ENCODE measurements at places on chromosomes 5 and 9.

GRCh38 chr5:92927291-92927778 is 653.7 kb downstream of the NR2F1-AS1 start:
- DNase-seq, result no peak

DNA sequence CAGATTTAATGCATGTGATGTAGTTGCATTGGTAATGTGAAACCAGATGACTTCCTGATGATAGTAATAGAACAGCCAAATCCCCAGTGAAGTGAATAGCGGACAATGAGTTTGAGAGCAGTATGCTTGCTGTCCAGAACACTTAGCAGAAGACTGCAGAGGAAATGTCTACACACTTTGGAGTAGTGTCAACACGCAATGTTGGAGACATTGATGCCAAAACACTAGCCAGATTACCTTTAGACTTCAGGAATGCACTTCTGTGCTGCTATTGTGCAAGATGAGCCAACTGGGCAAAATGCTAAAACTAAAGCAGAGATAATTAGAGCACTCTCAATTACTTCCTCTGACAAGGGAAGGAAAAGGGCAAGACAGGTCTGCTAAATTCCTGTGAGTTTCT is 176.7 kb downstream of the PRDM9 start:
- DNase-seq, result no peak

DNA sequence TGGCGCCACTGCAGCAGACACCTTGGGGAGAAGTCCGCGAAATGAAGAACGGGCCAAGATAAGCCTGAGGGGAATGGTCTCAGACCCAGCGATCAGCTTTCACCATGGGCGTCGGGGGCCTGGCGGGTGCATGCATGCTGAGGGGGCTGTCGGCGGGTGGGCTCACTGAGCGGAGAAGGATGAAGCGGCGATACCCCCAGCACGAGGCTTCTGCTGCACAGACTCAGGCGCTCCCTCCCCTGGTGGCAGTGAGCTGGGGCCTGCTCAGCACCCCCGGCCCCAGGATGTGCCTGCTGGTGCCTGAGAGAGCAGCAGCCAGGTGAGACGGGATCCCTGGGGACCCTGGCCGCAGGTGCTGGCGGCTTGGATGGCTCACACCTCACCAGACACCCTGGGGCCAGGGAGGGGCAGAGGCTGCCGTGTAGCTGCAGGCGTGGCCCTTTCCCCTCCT is 31.2 kb downstream of the CEP72 start:
- no peak for DNase-seq

GRCh38 chr5:112117551-112117950 is 301.5 kb downstream of the EPB41L4A start:
- no peak for DNase-seq

DNA sequence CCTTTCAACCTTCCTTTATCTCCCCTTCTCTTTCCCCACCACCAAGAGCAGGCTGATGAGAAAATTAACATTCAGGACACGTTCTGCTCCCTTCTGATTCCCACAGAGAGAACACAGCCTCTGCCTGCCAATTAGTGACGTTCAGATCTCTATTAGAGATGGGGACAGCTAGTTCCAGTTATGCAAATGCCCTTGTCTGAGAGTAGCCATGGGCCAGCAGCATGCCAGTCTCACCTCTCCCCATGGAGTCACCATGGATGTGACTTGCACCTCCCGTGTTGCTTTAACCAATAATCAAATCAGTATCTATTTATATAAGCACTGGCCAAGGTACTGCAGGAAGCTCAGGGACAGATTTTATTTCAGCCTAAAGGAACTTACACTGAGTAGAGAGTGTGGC is 61.3 kb downstream of the KCNIP1 start:
- no peak for DNase-seq

DNA sequence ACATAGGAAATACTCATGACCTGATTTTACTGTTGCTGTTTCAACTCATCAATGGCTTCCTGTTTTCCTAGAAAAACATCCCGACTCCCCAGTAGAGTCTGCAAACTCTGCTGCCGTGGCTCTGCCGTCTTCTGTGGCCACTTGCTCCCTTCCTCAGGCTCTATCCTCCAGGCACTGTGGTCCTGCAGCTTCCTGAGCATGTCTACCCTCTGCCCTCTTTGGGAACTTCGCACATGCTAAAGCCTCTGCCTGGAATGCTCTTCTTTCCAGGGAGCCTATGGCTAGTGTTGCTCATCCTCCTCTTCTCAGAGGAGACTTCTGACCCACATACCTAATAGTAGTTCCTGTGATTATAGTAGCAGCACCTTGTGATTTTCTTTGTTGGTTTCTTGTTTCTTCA is 256.9 kb downstream of the MAN2A1 start:
- no peak for DNase-seq

DNA sequence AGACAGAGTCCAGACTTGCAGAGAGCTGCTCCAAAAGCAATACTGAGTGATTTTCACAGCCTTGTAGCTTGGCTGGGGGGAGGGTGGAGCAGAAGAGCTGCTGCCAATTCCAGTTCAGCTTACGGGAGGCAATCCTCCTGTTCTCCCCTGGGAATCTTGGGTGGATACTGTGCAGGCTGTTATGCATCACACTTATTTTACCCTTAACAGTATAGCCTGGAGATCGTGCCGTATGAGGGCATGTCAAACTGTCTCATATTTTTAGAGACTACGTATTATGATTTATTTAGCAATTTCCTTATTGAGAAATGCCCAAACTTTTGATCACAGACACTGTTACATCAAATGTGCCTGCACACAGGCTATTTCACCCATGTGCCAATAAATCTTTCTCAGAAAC is 85.2 kb downstream of the BASP1 start:
- no peak for DNase-seq

- DNase-seq, result peak; percentile 66
Measured at GRCh38 chr5:163564321-163564938, 59.0 kb downstream of the MAT2B start.

- DNase-seq, result peak; percentile 21
Measured at GRCh38 chr5:142748568-142749249, 21.5 kb upstream of the ARHGAP26 start.

- DNase-seq, result no peak
Measured at GRCh38 chr9:96612105-96612965, 7.3 kb downstream of the CDC14B start.

DNA sequence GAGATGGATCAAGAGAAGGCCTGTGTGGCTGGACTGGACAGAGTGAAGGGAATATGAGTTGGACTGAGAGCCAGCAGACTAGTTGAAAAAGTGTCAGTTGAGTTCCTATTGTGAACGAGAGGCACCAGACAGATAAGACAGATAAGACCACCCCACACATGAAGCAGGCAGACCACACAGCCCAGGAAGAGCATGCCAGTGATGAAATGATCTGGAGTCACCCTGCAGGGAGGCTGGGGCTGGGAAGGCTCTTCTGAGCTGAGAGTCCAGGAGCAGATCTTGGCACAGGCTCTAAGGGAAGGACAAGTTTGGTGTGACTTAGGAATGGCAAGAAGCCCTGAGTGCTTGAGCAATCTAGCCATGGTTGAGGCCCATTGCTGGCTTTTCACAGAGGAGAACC is 10.6 kb upstream of the SLC25A48 start:
- DNase-seq, result no peak

DNA sequence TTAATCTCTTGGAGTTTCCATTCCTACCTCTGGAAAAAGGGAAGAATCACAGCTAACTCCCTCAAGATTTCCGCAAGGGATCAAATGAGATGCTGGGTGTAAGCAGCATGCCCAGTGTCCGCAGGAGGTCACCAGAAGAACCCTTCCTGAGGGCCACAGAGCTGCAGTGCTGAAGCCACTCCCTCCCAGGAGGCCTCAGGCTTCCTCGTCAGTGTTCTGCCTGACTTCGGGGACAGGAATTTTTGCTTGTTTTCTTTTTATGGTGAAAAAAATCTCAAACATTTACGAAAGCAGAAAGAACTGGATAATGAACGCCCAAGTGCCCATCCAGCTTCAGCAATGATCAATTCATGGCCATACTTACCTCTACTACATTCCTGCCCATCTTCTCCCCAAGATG is 183.0 kb downstream of the CDK5RAP2 start:
- no peak for DNase-seq

- peak; percentile 51 for DNase-seq
Measured at GRCh38 chr9:131096269-131097125, at the start of gene AIF1L. TSS of gene AIF1L (plus strand) at chr9:131096531. CDS start at chr9:131096630, 99 bp downstream.

DNA sequence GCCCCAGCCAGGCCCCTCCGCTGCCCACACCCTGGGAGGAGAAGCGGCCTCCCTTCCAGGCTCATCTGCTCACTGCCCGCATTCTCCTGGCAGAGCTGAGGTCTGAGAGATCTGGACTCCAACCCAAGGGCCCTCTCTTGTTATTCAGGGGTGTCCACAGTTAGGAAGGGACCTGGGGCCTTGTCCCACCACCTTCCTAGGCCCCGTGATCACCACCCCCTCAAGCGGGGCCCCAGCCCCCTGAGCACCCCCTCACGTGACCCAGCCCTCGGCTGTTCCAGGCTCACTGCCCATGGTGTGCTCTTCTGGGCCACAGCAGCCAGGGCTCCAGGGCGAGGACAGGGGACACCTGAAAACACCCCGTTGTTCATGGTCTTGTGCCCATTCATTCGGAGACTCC is 48.7 kb downstream of the NEURL1B start:
- no peak for DNase-seq

- peak; percentile 13 for DNase-seq
Measured at GRCh38 chr9:114409103-114409780, 21.5 kb upstream of the AKNA start.

- no peak for DNase-seq
Measured at GRCh38 chr9:81804306-81804705, 115.0 kb upstream of the TLE1 start.

DNA sequence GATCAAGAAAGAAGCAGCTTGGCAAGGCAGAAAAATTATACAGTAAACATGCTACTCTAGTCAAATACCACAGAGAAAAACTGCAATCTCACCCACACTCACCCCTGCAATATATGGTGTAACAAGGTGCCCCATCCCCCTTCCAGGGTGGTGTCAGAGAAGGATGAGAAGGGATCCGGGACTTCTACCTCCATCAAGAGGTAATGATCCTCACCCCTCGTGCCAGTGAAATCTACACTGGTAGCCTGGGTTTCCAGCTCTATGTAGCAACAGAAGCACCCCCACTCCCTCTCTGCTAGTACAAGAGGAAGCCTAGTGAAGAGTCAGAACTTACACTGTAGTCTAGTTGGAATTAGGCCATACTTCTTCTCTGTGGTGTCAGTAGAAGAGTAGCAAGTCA is 18.9 kb downstream of the SLCO4C1 start:
- peak; percentile 48 for DNase-seq

- DNase-seq, result no peak
Measured at GRCh38 chr9:113658545-113658895, 195.0 kb downstream of the RGS3 start.

- DNase-seq, result peak; percentile 88
Measured at GRCh38 chr9:83281306-83282255, 218.6 kb upstream of the RASEF start.

DNA sequence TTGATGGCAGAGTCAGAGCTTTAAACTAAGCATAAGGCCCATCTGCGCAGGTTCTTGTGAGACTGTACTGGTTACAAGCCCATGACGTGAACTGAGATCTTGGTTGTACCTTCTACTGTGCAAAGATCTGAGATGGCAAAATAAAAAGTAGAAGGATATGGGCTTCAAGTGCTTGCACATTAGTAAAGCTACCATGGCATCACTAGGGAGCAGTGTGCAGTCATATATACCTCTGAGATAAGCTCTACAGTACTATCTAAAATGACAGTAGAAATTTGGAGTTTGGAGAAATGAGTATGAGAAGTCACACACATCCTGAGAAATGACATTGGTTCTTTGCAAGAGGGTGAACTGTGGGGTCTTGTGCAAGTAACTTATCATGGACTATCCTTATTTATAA is 408.2 kb upstream of the PRR16 start:
- peak; percentile 13 for DNase-seq

- DNase-seq, result no peak
Measured at GRCh38 chr9:99185934-99186333, 35.8 kb downstream of the ALG2 start.

DNA sequence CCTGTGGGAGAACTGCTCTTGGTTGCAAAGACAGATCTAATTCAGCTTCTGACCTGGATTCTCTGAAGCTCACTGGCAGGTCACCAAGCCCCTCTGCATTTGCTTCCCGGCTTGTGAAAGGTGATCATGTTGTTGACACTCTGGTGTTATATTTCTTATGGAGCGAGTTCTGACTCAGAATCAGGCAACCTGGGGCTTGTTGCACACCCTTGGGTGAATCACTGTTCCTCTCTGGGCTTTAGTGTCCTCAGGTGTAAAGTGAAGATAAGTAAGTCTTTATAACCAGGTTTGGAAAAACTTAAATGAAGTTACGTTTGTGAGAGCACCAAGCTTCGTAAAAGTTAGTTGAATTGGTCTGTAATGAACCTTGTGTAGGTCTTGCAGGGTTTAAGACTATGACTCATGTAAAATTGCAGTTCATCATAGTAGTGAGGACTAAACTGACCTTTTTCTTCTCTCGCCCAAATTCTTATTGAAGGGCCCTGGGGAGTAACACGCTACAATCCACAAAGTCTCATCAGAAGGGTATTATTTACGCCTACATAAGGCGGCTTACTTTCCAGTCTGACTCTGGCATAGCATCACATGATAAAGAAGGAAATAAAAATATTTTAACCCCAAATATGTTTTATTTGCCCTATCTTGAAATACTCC is 218.6 kb downstream of the TMEM38B start:
- no peak for DNase-seq

GRCh38 chr5:71790433-71790832 is 71.4 kb downstream of the CARTPT start:
- DNase-seq, result no peak

DNA sequence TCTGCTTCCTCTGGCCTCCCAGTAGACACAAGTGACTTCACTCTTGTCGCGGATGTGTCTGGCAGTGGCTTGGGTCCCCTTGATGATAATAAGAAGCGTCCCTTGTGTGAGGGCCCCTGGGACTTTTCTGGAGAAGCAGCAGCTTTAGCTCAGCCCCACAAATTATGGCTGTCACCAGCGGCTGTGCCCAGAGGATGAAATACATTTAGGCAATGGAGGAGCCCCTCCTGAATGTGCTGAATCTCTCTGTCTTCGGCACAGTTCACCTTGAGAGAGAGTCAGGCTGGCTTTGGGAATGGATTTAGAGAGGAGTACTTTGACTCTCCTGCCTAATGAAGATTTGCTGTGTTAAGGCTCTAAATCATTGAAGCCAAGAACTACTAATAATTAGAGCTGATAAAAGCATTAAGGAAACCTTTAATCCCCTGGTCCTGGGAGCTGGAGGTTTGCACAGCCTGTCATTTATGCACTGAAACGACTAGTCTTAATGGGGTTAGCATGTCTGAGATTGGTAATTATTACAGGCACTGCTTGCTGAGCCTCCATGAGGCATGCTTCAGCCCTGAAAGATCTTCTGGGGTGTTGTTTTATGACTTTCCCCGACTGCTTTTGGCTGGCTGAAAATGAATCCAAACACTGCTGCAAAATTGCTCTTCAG is 127.0 kb downstream of the TENT4A start:
- no peak for DNase-seq

Data from Kasumi-1 (cell line).